ENCODE measurements at places on chromosomes 11 and 22.

DNA sequence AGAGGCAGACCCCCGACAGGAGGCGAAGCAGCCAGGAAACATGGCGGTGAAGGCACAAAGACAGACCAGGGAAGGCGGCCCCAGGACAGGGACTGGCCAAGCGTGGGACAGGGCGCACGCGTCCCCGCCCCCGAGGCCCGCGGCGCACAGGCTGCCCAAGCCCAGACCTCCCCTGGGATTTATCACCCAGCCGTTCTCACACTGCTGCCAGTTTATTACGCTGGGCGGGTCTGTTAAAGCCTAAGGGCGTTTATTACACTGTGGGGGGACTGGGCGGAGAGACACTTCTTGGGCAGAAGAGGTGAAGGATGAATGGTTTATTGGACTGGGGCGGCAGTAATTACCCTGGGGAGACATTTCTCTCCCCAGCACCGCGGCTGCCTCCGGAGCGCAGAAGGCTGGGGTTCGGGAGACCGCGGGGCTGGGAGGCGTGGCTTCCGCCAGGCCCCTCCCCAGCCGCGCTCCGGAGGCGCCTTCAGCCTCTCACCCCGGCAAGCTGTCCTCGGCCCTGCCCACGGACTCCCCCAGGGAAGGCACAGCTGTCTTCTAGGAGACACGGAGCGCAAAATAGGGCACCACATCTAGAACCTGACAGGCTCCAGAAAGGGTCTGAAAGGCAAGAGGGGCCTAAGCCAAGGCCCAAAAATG lies 47.1 kb downstream of the SLC22A12 start:
- no peak for DNase-seq

- no peak for DNase-seq
These were observed 14.8 kb downstream of the LPXN start for GRCh38 chr11:58560842-58561241.

- DNase-seq: no peak
These were observed 144.4 kb upstream of the SESN3 start for GRCh38 chr11:95375451-95375850.

- DNase-seq: no peak
These were observed 75.5 kb downstream of the ENTHD1 start for GRCh38 chr22:39818094-39818493.

DNA sequence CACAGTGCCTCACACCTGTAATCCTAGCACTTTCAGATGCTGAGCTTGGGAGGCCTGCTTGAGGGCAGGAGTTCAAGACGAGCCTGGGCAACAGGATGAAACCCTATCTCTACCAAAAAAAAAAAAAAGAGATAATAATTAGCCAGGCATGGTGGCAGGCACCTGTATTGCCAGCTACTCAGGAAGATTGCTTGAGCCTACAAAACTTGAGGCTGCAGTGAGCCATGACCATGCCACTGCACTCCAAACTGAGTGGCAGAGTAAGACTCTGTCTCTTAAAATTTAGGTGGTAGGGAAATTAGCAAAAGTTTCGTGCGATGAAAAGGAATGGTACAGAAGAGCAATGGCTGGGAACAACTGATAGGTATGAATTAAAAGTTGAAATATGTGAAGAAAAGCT lies 18.0 kb downstream of the ST13 start:
- no peak for DNase-seq

DNA sequence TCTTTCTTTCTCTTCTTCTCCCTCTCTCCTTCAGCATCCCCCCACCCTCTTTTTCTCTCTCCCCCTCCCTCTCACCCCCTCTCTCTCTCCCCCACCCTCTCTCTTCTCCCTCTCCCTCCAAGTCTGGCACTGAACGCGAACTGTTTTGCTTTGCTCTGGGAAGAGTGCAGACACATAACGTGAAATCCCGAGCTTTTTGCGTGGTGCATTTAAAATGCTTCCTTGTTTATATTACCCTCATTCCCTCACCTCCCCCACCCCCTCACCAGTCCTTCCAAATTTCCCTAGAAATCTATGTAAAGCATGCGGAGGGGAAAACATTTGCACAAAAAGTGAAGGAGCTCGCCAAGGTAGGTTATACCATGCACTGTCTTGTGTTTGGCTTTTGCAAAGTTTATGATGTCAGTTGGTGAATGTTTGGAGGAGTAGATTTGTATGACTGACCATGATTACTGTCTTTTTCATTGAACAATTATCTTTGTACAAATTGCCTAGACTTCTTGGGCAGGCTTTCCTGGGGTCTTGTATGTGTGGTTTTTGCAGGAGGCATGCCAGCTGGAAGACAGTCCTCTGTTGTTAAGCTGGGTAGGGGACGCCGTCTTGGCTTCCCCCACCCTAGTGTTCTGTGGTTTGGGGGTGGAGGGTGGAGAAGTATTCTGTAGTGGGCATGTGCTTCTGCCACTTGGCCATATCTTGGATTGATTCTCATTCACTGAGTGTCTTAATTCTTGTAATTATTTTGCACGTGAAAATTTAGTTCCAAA lies 123.7 kb upstream of the HSD17B12 start:
- DNase-seq: no peak

- DNase-seq: no peak
These were observed 54.3 kb downstream of the SWAP70 start for GRCh38 chr11:9718147-9718546.

DNA sequence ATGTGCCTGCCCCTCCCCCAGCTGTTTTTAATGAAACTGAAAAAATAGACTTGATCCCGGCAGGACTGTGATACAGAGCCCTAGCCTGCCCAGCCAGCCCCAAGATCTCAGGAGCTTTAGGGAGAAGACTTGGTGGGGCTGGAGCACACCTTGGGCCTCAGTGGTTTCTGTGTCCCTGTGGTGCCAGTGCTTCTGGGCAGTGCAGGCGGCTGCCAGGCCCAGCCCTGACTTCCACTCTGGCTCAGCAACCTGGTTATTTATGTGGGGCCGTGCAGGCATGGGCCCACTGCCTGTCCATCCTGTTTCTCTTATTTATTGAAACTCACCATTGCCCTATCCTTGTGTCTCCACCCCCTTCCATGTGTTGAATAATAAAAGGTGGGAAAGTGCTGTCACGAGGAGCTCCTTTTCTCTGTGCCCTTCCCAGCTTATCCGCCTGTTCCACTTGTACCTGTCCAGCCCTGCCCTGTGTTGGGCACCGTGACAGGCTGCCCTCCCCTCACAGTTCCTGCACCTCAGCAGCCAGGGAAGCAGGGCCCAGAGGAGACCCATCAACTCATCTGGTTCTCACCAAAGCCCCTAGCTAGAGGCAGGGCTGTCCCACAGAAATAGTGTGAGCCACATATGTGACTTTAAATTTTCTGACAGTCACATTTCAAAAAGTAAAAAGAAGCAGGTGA lies 20.2 kb downstream of the RELT start:
- DNase-seq: no peak

DNA sequence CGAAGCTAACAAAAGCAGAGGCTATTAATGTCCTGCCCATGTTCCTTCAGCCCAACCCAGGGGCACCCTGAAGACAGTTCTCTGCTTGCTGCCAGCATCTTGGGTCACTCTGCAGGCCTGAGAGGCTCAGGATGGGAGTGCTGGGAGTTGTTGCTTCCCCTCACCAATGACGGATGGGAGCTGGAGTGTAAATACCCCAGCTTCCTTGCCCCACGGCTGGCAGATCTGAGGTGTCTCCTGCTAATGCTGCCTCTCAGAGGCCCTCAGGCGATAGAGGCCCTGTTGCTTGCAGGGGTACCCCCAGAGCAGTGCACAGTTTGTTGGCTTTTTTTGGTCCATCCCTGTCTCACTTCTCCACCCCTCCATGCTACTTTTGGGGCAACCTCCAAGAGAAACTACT lies 32.9 kb downstream of the IFT27 start:
- DNase-seq: no peak

DNA sequence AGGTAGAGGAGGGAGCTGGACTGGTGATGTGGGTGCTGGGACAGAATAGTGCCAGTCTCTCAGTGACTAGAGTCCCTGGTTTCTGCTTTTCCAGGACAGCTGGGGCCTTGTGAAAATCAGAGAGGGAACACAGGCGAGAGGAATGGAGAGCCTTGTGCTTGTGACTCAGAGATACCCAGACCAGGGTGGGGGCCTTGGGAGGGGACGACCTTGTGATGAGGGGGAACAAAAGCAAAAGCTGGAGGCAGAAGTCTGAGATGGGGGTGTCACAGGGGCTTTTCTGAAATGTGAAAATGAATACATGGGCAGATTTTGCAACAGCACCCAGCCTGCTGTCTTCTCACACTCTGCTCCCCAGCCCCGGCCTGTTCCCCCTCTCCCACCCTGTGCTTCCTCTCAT lies 3.4 kb upstream of the NR1H3 start:
- DNase-seq: no peak

GRCh38 chr22:50035131-50035881 lies 22.7 kb upstream of the IL17REL start:
- DNase-seq: no peak

- DNase-seq: no peak
These were observed 317.4 kb downstream of the C11orf87 start for GRCh38 chr11:109739379-109739778.

GRCh38 chr11:36212564-36213392 lies 76.4 kb downstream of the COMMD9 start:
- no peak for DNase-seq

DNA sequence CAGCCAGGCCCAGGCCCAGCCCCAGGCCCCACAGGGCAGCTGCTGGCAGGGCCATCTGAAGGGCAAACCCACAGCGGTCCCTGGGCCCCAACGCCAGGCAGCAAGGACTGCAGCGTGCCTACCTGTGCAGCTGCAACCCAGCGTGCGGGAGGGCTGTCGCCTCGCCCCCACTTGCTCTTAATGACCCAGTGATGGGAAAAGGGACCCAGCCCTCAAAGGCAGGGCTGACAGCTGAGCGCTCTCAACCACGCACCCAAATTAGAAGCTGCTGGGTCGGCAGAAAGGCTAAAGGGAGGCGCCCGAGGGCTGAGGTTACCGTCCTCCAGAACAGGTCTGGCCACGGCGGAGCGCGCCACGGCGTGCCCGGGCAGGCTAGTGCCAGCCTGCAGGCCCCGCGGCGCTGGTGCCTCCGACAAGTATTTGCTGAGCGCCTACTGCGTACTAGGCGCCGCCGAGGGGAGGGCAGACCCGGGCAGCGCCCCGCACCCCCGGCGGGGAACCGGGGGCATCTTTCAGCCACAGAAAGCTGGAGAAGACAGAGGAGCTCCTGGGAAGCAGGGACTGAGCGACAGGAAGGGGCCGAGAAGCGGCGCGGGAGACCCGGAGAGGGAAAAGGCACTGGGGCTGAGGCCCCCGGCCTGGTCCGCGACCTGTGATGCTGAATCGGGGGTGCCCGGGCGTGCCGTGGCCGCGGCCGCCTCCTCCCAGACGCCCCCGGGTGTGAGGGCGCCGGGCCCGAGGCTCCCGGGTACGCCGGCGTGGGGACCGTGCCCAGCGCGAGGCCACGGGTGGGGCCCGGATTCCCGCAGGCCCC lies 773 bp downstream of the HRAS start:
- DNase-seq: peak; percentile 34

DNA sequence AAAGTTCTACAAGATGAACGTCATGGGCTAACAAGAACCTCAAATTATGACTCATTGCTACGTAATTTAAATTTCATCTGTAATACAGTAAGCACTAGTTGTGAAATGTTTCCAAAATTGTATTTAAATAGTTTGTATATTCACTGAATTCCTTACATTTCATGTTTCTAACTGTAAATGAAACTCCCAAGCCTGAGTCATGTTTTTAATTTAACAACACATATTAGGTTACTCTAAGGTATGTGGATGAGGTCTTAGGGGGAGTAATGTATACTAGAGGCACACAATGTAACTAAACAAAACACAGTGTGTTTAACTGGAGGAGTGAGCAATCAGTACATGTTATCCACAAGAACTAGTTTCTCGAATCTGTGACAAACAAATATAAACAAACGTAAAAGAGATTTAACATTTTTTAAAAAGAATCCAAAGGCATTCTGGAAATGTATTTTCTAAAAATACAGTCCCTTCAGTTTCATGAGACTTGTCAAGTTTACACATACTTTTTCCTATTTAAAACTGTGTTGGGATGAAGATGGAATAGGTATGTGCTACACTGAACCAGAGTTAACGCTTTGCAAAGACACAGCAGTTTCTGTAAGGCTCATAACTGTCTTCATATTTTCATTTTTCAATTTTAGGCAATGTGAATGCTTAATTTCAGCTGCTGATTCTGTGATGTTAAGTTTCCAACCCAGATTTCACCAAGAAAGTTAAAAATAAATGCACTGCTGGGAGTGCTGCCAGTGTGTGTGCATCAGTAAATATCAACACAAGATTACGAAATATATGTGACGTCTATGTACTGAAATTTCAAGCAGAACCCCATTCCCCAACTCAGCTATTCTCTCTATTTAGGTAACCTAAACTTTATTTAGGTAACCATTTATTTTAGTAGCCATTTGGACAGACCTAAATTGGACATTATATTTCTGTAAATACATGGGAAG lies 52.6 kb downstream of the PITPNB start:
- DNase-seq: no peak

- no peak for DNase-seq
These were observed 45.3 kb upstream of the SERPIND1 start for GRCh38 chr22:20728523-20729190.

GRCh38 chr11:36029616-36030015 lies 85.8 kb downstream of the LDLRAD3 start:
- DNase-seq: no peak

- no peak for DNase-seq
These were observed 351.2 kb upstream of the API5 start for GRCh38 chr11:42960521-42961088.

DNA sequence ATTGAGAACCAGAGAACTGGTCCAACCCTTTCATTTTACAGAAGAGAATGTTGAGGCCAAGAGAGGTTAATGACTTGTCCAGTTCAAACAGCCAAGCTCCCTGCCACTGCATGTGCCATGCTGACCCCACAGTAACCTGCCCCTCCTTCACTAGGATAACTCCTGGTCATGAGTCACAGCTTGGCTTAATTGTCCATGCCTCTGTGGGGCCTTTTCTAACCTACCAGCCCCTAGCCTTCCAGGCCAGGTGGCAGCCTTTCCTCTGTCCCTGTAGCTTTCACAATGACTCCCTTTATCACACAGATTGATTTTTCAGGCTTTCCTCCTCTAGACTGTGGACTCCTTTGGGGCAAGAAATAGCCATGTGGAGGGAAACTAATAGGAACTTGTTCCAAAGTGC lies 97.2 kb downstream of the PIWIL4 start:
- DNase-seq: no peak

GRCh38 chr11:63518548-63518947 lies 12.7 kb downstream of the LGALS12 start:
- no peak for DNase-seq

DNA sequence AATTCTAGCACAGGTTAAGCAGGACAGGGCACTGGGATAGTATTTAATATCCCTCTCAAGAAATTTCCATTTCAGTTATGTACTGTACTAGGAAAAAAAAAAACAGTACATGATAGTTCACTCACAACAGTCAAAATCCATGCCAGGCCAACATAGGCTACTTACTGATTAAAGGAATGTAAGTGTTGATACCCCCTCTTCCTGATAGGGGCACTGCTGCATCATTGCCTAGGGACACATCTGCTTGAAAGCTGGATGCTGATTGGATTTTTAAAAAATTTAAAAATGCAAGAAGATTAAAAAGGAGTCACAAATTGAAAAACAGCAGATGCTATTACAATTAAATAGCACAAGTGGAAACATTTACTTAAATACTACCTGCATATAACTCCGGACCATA lies 43.4 kb downstream of the APOL5 start:
- DNase-seq: no peak
